ENCODE measurements at places on chromosomes 6 and 20.

GRCh38 chr6:117482240-117483003 is at the start of gene DCBLD1:
Gene DCBLD1, plus strand, starts transcription at chr6:117482674. Its CDS starts 108 bp downstream, at chr6:117482782.
- DNase-seq, result peak; percentile 11

DNA sequence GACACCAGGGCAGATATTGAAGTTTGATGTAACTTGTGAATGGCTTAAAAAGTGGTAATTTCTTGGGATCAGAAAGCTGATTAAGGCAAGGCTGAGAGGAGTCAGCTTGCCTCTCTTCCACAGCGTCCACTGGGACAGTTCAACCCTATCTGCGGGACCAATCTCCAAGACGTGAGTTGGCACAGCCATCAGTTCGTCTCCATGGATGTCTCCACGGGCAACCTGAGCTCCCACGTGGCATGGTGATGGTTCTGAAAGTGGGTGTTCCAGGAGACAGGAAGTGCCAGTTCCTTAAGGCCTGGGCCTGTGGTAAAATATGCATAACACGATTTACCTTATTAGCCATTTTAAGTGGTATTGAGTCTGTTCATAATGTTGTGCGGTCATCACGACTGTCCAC is 67.9 kb upstream of the BHLHE23 start:
- no peak for DNase-seq

- no peak for DNase-seq
These were observed 28.2 kb upstream of the FUCA2 start for GRCh38 chr6:143539734-143540133.

GRCh38 chr6:93120154-93120742 is 299.1 kb downstream of the EPHA7 start:
- no peak for DNase-seq

GRCh38 chr6:153424719-153425400 is 293.8 kb upstream of the RGS17 start:
- no peak for DNase-seq

GRCh38 chr20:60352596-60352995 is 394.4 kb downstream of the CDH26 start:
- no peak for DNase-seq

DNA sequence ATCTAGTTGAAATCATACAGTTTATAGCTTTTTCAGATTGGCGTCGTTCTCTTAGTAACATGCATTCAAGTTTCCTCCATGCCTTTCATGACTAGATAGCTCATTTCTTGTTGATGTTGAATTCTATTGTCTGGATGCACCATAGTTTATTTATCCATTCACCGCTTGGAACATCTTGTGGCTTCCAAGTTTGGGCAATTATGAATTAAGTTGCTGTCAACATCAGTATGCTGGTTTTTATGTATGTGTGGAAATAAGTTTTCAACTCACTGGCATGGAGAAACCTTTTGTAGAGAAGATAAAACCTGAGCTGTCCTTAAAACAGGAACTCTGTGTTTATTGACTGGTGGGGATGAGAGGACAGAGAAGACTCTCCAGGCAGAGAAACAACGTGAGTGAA is 248.0 kb downstream of the CDC5L start:
- no peak for DNase-seq

- no peak for DNase-seq
These were observed 337.6 kb downstream of the BTBD9 start for GRCh38 chr6:38302081-38302480.

- DNase-seq, result no peak
These were observed 23.1 kb downstream of the PFDN4 start for GRCh38 chr20:54231036-54231435.

DNA sequence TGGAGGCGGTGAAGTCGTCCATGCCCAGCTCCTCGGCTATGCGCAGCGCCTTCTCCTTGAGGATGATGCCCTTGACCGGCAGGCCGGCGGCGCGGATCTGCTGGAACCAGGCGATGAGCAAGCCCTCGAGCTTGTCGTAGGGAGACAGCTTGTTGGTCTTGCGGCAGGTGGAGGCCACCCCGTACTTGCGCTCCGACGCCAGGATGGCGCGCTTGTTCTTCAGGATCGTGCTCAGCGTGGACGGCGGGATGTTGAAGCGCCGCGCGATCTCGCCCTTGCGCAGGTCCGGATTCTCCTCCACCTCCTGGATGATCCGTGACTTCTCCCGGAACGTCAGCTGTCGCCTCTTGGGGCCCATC is 435 bp downstream of the CENPB start:
- DNase-seq, result no peak

- no peak for DNase-seq
These were observed at the start of gene EPHA7 for GRCh38 chr6:93419304-93420162. Gene EPHA7, minus strand, starts transcription at chr6:93419559. Its CDS starts 218 bp downstream, at chr6:93419341.

DNA sequence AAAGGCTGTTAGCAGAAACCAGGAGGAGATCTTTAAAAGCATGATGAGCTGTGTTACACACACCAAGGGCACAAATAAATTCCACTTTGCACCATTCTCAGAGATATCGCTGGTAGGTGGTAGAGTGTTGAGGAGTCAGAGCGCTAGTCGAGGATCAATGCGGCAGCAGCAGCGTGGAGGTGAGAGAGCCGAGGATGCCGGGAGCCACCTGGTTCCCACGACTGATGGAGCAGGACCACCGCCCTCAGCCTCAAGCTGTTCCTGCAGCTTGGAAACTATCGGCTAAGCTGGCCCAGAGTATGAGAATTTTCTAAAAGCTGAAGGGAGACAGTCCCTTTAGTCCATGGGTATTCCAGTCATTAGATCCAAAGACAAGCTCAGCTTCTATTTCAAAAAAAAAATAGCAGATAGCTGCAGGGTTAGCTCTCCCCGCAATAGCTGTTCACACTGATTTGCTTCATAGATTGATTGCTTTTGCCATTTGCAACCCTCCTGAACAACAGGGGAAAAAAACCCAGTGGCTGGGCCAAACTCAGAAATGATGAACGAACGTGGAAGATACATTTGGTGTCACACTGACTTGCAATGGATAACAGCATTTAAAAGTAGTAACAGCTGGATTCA is 106.2 kb downstream of the LCA5 start:
- no peak for DNase-seq

GRCh38 chr6:155054491-155055250 is 59.6 kb downstream of the TIAM2 start:
- DNase-seq, result no peak

DNA sequence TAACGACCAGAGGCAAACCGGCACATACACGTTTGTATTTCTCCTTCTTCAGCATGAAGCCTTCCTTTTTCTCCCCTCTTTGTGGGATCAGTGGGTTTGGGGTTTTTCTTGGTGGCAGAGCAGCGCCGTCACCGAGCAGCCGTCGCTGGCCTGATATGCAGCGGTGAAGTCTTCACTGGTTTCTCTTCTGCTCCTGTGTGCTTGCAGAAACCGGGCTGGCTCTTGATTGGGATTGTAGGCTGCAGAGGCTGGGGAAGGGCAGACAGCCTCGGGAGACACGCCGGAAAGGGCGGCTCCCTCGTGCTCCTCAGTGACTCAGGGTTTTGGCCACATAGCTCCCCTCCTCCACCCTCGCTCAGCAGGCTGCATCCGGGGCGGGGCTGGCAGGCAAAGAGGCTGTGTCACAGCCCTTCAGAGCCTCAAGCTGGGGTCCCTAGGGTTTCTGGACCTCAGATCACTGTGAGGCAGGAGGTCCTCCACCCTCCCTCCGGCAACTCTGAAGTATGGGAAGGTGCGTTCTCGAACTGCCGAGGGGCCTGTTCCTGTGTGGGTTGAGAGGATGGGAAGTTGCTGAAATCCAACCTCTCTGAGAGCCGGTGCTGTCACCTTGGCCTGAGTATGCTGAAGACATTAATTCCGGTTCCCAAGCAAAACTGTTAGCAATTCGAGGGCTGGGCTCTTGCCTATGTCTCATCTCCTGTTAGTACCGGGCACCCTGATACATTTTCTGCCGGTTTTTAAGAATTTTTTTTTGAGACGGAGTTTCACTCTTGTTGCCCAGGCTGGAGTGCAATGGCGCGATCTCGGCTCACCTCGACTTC is 24.2 kb downstream of the NQO2 start:
- DNase-seq, result peak; percentile 90

- DNase-seq, result no peak
These were observed 13.4 kb downstream of the CASP8AP2 start for GRCh38 chr6:89843070-89843469.

- no peak for DNase-seq
These were observed 161.9 kb downstream of the GMPR start for GRCh38 chr6:16400248-16400760.

DNA sequence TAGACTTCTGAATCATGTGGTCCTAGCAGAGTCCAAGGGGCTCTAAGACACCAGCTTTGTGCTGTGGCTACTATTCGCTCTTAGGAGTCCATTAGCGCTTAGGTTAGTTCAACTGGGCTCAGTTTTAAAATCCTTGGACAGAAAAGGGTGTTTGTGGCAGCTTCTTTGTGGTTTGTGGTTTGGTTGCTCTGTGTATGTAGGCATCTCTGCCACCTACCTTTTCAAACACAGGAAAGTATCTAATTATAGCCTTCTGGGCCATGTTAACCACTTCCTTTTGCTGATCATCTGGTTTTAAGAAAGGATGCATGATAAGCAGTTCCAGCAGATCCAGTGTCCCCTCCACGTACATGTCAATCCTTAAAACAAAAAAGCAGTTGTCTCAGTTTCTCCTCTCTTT is 10.8 kb downstream of the GSTA4 start:
- DNase-seq, result peak; percentile 93

DNA sequence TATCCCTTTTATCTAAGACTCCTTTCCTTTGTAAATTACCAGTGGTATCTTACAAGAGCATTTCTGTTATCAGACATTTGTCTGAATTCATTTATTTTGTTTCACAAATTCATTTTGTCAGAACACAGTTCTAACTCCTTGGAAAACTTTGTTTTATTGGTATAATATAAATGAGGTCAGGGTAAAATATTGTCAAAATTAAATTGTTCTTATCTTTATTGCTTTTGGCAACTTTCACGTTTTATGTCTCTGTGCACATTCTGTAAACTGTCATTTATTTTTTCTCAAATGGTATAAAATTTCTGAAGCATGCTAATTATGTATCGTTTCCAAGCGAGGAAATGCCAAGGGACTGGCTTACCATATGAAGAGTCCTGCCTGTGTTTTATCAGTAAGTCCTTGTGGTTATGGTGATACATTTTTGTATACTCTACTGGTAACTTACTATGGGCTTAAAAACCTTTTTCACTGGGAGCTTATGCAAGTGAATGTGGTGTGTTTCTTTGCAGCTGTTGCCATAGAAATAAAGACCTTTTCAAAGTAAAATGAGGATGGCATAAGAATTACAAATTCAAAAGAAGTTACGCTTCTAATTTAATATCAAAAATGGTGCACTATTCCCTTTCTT is 214.2 kb downstream of the COL19A1 start:
- DNase-seq, result no peak

DNA sequence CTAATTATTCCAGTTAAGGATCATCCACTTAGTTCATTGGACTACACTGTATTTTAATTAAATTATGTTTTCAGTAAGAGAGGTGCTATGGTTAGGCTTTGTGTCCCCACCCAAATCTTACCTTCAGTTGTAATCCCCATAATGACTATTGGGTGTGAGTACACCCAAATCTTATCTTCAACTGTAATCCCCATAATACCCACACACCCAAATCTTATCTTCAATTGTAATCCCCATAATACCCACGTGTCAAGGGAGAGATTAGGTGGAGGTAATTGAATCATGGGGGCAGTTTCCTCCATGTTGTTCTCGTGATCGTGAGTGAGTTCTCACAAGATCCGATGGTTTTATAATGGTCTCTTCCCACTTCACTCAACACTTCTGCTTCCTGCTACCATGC is 208.0 kb upstream of the PHACTR1 start:
- DNase-seq, result no peak

- DNase-seq, result peak; percentile 98
These were observed 16.6 kb upstream of the CCDC167 start for GRCh38 chr6:37516076-37516919.

- DNase-seq, result no peak
These were observed 356.2 kb downstream of the GJA1 start for GRCh38 chr6:121791396-121792315.

DNA sequence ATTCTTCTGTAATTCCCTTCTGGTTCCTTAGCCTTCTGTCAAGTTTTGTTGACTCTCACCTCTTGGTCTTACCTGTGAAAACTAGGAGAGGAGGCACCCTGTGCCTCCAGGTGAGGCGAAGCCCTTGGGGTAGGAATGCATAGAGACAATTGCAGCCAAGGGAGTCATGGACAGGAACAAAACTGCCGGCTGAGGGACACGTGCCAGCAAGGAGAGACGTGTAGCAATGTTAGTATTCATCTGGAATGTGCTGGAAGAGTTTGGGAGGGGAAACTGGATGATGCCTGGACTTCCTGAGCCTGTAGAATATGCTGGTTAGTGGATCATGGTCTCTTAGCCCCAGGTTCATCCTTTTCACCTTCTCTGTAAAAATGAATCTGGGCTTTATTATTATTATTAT is 3.9 kb upstream of the TIAM2 start:
- no peak for DNase-seq

DNA sequence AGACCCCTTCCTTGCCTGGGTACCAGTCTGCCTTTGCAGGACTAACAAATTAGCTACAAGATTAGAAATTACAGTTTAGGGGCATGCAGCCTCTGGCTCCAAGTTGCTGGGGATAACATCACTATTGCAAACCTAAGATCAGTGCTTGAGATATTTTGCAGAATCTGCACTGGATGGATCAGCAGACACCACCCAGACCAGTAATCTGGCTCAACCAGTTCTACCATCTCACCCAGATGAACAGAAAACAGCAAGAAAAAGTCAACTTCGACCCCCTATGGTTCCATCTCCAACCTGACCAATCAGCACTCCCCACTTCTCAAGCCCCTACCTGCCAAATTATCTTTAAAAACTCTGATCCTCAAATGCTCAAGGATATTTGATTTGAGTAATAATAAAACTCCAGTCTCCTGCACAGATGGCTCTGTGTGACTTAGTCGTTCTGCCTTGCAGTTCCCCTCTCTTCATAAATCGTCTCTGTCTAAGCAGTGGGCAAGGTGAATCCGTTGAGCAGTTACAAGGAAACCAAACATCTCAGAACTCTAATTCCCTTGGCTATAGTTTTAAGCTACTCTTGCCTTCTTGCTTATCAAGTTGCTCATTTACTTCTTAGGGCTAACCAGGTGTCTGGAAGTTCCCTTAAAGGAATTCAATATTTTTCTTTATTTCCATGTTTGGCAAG is 16.1 kb upstream of the LMBRD1 start:
- DNase-seq, result no peak

DNA sequence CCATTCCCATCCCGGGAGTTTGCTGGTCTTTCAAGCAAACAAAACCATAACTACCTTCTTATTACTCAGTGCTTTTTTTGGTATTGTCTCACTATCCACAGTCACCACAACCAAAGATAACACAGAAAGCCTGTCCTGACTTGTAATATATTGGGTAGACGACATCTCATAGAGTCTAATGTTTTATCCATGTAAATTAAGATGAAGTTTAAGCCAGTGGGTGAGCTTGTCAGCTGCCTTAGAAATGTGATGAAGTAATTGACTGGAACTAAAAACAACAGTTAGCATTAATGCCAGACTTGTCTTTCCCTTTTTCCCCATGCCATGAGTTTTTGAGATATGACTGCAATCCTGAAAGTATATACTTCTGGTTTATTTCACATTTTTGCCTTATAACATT is 282.7 kb upstream of the PRDM1 start:
- no peak for DNase-seq

GRCh38 chr6:110430741-110431140 is 15.4 kb upstream of the DDO start:
- no peak for DNase-seq

GRCh38 chr6:31713991-31714684 is 1.0 kb upstream of the LY6G6D start:
- no peak for DNase-seq

GRCh38 chr6:34566830-34567546 is 10.9 kb upstream of the SPDEF start:
- DNase-seq, result no peak
